ENCODE measurements at places on chromosomes 11 and 22.

DNA sequence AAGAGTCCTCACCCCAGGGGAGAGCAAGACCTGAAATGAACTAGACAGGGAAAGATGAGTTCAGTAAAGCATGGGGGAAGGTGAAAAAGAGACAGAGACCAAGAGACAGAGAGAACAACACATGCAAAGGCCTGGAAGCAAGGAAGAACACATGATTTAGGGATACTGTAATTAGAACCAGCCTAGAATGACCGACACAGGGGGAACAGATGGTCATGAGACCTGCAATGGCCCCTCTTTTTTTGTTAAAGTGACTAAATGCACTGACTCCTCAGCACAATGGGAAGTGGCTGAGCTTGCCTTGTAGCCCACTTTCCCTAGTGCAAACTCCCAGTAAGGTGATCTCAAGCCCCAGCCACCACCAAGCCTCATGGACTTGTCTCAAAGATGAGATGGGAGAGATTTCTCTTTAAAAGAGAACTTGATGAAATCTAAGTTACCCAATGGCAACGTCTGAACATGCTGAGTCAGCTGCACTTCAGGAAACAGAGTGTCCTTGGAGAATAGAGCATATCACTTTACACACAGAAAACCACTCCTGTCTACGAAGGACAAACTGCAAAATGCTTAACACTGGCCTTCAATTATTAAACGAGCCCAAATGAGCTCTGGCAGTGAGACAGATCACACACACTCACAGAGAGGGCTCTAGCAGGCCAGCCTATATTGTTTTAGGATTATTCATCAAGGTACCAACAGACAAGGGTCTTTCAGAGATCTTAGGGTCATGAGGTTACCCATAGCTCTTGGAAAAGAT is 91.0 kb downstream of the SERGEF start:
- DNase-seq: no peak

DNA sequence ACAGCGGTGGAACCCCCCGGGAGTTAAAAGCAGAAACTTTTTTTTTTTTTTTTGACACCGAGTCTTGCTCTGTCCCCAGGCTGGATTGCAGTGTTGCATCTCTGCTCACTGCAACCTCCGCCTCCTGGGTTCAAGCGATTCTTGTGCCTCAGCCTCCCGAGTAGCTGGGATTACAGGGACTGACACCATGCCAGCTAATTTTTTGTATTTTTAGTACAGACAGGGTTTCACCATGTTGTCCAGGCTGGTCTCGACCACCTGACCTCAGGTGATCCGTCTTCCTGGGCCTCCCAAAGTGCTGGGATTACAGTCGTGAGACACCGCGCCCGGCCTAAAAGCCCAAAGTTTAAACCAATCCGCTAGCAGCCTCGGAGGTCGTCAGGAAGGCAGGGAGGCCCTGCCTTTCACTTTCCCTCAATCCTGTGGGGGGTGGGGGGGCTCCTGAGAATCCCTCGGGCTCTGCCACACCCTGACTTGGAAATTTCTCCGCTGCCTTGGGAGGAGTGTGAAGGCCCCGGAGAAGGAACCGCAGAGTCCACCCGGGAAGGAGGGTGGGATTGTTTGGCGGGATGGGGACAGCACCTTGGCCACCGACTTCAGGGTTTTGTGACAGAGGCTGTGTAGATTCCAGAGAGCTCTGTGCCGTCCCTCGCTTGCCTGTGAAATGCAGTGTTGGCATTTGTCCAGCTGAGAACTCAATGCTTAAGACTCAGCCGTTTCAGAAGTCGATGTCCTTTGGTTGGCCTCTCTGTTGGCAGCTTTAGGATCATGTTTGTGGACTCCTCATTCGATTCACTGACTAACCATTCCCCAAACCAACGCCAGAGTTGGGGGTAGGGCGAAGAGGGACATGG is 1.0 kb downstream of the ARHGAP8 start:
- DNase-seq: no peak

DNA sequence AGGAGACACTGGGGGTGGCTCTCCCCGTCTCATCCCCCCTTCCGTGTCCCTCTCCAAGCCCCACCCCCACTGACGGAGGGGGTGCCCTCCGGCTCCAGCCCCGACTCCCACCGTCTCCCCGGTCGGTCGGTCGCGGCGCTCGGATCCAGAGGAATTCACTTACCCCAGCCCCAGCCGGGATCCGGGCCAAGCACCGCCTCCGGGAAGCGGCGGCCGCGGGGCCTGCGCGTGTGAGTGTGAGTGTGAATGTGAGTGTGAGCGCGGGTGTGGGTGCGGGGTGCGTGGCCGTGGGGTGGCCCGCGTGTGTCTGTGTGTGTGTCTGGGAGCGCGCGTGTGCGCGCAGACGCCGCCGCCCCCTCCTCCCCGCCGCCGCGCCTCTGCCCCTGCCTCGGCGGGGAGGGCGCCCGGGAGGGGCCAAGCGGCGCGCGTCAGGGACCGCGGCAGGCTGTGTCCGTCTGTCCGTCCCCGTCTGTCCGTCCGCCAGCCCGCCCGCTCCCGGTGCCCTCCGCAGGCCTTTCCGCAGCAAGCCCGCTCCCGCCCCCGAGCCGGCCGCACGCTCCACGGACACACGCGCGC is at the start of gene ELFN2:
ELFN2 (minus strand) TSS at position 345 of the 576 bp plus-strand sequence. CDS start 51,945 bp downstream, outside the sequence.
- DNase-seq: peak; percentile 48

DNA sequence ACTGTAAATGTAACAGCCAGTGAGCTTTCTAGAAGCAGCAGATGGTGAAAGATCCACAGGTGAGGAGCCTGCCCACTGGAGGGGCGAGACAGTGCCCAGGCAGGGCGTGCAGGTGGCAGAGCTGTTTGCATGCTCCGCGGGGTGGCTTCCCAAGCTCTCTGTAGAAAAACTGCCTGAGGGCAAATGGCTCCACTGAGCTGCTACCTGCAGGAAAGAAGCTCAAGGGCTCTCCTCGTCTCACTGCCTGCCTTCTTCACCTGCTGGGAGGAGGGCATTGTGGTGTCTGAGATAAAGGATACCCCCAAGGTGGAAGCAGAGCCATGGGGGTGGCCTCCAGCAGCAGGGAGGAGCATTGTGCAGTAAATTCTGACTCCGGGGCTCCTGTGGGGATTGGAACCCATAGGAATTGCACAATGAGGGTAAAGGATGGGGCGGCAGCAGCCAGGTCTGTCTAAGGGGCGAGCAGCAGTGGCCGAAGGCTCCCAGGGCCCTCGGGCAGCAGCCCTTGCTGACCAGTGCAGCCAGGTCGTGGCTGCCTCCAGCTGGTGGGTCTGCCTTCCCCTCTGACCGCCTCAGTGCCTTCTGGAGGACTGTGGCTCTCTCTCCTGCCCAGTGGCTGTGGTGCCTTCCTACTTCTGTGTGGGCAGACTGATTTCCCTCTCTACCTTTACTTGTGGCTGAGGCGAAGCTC is 28.0 kb upstream of the CABP7 start:
- DNase-seq: no peak

DNA sequence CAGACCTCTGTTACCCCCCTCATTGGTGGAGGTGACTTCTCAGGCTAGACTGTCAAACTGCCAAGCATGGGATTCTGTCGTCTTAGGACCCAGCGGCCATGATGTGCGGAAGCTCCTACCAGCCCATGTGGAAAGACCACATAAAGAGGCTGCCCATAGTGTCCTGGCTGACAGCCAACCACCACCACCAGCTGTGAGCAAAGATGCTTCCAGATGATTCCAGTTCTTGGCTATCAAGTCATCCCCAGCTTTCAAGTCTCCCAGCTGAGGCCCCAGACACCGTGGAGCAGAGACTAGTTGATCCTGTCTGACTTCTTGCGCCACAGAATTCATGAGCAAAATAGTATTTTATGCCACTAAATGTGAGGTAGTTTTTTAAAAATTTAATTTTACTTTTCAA is 32.9 kb downstream of the SCUBE1 start:
- no peak for DNase-seq

DNA sequence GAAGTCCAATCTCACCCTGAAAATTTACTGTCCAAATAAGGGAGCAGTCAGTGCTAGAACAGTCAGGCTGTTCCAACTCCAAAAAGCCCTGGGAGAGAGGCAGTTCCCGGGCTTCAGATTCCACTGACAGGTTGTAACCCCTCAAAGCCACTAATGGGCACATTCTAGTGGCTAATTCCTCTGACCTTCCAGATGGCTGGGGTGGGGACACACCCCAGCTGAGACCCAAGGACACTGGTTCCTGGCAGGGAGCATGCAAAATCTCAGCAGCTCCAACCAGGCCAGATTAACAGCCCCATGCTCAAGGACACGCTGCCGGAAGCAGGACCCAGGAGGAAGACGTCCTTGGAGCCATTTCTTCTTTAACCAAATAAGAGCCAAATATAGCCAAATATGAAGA is 92.7 kb downstream of the RPL27A start:
- DNase-seq: peak; percentile 29

DNA sequence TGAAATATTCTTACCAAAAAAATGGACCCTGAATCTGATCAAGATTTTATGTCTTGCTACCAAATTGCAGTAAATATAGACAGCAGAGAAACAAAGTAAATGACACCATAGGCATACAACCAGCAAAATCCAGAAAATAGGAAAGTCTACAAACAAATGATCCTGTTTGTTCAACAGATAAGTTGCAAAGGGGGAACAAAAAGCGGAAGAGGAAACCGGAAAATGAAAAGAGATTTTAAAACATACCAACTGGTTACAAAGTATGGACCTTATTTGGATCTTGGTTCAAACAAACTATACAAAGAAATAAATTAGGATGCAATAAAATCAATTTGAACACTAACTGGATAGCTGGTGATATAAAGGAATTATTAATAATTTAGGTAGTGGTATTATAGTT is 92.0 kb downstream of the TMPRSS5 start:
- DNase-seq: no peak

- no peak for DNase-seq
Measured at GRCh38 chr11:15716550-15716949, 601.8 kb downstream of the INSC start.

- no peak for DNase-seq
Measured at GRCh38 chr11:61062181-61062930, 39.9 kb upstream of the CD5 start.

DNA sequence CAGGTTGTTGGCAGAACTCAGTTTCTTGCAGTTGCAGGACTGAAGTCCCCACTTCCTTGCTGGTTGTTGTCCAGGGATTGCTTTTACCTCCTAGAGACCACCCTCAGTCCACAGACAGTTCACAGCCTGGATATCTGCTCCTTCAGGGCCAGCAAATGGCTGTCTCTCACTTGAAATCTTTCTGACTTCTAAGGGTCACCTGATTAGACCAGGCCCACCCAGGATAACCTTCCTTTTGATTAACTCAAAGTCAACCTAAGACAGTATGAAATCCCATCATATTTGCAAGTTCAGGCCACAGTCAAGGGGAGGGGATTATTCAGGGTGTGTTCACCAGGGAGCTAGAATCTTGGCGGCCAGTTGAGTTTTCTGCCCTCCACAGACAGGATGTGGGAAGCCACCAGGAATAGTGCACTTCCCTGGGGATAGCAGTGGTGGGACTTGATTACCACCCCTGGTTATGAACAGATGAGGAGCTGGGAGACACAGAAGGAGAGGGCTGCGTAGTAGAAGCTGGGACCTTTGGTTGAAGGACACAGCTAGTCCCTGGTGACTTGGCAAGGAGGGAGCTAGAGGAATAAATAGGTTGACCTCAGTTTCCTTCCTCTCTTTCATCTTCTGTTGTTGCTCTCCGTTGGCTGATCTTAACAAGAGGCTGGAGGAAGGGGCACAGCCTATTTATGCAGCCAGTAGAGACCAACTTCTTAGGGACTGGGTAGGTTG is 33.4 kb downstream of the MIAT start:
- no peak for DNase-seq

DNA sequence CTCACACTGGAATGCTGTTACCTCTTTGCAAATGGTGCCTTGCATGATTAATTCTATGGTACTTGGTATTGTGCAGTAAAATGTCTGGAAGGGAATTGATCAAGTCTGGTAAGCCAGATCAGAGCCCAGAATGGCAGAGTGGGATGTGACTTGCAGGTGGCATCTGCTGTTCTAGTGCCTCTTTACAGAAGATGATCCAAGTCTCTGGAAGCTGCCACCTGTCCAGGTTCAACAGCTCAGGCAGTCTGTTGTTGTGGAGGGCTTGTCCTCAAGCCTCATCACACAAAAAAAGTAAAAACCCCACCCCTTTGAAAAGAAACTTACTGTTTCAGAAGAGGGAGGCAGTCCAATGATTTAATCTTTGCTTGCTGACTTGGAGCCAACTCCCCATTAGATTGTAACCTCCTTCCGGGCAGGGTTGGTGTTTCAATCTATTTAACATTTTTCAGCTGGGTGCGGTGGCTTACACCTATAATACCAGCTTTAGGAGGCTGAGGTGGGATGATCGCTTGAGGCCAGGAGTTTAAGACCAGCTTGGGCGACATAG is 17.1 kb downstream of the ZNRF3 start:
- DNase-seq: no peak

GRCh38 chr11:67356864-67357561 is 3.7 kb upstream of the POLD4 start:
- DNase-seq: no peak

DNA sequence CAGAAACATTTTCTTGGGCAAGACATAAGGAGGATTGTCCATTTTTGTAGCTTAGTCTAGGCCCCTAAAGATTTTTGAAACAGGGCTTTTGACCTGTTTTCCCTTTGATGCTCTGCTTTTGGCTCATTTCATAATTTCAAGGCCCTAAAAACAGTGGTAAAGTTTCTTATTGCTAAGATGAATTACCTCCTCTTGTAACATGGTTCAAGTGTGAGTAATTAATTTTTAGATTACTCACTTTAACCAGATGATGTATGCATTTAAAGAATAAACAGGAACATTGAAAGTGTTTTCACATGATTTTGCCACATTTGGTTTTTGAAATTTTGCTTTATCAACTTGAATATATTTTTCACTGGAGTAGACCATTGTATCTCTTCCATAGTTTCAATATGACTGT is 1.2 kb downstream of the RAG2 start:
- DNase-seq: no peak

DNA sequence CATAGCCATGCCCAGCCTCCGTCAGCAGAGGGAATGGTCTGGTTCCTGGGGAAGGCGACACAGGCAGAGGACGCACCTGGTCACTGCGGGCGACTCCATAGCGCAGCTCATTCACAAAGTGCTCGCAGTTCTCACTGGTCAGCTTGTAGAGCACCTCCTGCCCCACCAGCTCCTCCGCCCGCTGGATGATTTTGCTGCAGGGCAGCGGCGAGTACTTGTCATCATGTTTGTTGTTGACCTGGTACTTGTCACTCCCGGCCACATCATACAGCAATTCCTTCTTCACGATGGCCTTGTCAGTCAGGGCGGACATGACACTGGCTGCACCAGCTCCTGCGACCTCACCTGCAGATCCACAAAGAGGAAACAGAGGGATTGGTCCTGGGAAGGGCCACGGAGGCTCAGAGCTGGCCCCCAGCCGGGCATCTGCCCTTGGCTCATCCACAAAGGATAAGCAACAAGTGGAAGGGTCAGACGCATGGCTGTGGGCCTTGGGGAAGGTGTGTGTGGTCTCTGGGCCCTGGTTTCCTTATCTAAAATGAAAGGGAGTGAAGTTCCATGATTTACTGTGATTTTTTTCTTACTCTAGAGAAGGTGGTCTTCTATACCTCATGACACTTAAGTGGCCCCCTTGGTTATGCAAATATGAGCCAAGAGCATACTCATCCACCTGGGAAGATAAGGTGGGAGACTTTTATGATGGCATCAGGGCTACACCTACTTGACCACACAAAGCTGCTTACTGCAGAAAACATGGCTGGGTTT is 24.0 kb downstream of the PLAAT3 start:
- no peak for DNase-seq

- no peak for DNase-seq
Measured at GRCh38 chr11:2471048-2471803, 26.4 kb downstream of the KCNQ1 start.
